ENCODE measurements at places on chromosomes 13 and 19.

DNA sequence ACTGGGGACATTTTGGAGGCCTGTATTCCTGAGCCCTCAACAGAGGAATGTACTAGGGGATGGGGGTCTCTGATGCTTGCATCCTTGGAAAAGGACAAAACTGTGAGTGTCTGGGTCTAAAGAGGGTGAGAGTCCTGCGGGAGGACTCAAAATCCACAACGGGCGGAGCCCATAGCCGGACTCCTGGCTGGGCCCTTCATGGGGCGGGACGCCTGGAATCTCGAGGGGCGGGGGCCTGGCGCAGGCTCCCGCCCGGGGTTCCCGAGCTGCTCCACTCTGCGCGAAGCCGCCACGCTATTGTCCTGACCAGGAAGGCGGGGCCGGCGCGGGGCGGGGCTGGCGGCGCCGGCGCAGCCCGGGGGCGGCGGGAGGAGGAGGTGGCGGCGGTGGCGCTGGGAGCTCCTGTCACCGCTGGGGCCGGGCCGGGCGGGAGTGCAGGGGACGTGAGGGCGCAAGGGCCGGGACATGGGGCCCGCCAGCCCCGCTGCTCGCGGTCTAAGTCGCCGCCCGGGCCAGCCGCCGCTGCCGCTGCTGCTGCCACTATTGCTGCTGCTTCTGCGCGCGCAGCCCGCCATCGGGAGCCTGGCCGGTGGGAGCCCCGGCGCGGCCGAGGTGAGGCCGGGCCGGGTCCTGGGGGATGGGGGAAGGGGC, at the start of gene APLP1:
APLP1 (plus strand) TSS at position 403 of the 651 bp plus-strand sequence; CDS start at position 466, 63 bp downstream.
- DNase-seq, result peak; percentile 61

DNA sequence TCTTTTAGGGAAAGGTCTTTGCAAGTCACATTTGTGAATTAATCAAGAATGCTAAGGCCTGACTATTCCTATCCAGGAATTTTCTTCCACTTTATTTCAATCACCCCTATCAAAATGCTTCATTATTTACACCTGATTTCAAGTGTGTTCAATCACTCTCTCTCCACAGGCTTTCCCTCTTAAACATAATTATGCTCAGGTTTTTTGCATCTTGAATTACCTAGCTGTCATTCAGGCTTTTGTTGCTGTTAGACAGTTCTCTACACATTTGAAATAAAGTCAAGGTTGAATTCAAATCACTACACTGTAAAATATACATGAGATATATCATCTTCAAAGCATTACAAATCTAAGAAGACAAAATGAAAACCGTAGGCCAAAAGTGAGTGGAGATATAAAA, 941.3 kb upstream of the SLITRK1 start:
- DNase-seq, result no peak

GRCh38 chr13:39881887-39882286, 226.4 kb downstream of the COG6 start:
- DNase-seq, result no peak

DNA sequence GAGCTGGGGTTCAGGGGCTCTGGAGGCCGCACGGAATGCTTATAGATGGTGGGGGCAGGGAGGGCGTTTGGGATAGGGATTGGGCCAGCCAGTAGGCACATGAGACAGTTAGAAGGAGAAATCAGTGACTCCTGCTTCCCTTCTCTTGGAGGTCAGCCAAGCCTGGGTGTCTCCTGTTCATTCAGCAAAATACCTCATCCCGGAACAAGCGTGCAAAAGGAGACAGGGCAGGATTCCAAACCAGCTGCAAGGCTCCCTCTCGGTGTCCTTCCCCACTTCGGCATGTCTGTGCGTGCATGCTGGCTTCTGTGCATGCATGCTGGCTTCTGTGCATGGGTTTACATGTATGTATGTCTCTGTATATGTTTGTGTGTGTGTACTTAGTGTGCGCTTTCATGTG, 37.3 kb upstream of the PEPD start:
- peak; percentile 79 for DNase-seq

DNA sequence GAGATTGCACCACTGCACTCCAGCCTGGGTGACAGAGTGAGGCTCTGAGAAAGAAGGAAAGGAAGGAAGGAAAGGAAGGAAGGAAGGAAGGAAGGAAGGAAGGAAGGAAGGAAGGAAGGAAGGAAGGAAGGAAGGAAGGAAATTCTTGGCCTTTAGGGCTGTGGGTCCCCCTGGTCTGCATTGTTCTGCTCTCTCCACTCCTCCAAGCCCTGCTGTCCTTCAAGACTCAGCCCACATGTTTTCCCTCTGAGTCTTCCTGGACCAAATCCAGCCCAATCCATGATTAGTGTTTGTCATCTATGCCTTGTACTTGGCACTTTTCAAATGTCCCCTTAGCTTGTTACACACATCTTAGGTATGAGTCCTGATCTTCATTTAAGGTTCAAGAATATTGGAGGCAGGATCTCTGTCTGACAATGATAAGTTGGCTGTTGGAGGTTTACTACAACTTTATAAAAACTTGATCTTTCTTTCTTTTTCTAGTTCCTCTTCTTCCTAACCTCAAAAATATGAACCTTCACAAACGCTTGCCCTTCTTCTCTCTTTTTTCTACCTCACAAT, 48.8 kb upstream of the INTS6 start:
- DNase-seq, result no peak

- no peak for DNase-seq
Measured at GRCh38 chr13:111322916-111323331, 2.5 kb downstream of the TEX29 start.

- no peak for DNase-seq
Measured at GRCh38 chr19:17743874-17744580, 7.2 kb upstream of the FCHO1 start.

- peak; percentile 89 for DNase-seq
Measured at GRCh38 chr13:99916366-99917103, 55.0 kb downstream of the ZIC5 start.

DNA sequence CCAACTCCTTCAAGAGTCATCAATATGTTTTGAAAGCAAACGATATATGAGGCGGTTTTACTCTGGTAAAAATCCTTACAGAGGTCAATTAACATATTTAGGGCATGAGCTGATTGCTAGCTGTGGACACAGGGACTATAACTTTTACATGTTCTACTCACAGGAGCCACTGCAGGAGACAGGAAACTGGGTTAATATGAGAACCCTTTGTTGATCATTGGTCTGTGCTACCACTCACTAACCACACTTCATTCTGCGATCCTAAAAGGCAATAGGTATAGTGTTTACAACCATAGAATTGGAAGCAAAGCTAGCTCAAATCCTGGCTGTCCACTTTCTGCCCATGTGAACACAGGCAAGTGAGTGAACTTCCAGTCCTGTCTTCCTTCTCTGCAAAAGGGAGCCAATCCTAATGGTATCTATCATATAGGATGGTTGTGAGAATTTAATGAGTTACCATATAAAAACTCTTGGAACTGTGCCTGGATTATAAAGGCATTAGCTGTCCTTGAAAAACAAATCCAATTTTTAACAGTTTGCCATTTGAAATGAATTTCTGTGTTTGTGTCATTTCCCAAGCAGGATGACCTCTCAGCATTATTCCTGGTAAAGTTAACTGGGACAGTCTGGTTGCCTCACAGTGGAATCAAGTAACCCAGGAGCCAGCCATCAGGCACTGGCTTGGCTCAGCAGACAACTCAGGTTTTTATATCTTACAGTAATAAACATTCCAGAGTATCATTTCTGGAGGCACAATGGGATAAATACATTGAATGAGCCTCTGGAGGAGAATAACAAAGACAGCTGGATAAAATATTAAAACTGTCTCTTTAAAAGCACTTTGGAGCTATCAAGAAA, 29.8 kb upstream of the RAP2A start:
- no peak for DNase-seq

- DNase-seq, result peak; percentile 50
Measured at GRCh38 chr13:62320129-62321108, 904.8 kb upstream of the PCDH20 start.

GRCh38 chr13:45852494-45852893, 941 bp upstream of the SIAH3 start:
- DNase-seq, result no peak

DNA sequence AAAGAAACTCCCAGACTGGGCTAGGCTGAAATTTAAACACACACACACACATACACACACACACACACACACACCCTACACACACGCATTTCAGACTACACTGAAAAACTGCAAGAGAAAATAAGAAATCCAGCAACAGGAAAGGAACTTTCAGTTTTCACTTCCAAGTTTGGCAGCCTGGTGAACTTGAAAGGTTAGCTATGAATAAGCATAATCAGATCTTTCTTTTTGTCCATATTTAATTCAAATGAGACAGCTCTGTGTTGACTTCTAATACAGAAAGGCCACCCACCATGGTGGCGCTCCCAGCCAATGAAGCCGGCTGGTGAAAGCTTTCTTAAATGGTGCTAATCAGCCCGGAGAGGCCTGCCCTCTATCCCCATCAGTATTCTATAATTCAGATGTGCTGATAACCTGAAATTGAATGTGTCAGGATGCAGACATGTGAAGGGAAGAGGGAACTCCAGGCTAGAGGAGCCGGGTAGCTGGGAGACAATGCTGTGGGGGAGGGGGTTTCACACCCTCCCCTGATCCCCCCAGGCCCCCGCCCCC, 108.3 kb upstream of the ZNF536 start:
- no peak for DNase-seq

DNA sequence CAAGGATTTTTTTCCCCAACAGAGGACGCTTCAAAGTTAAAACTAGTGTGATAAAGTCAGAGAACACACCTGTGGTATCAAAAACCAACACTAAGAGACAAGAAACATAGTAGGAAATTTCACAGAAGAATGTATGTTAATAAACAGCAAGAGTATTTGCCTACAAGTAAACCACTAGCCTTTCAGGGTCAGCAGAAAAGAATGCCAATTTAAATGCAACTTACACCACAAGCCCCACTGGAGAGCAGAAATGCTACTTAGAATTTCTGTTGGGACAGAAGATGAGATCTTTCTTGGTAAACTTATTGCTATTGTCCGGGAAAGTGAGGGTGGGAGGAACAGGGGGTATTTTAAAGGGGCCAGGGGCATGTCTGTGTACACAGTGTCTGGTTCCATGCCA, 68.6 kb downstream of the STK24 start:
- no peak for DNase-seq

DNA sequence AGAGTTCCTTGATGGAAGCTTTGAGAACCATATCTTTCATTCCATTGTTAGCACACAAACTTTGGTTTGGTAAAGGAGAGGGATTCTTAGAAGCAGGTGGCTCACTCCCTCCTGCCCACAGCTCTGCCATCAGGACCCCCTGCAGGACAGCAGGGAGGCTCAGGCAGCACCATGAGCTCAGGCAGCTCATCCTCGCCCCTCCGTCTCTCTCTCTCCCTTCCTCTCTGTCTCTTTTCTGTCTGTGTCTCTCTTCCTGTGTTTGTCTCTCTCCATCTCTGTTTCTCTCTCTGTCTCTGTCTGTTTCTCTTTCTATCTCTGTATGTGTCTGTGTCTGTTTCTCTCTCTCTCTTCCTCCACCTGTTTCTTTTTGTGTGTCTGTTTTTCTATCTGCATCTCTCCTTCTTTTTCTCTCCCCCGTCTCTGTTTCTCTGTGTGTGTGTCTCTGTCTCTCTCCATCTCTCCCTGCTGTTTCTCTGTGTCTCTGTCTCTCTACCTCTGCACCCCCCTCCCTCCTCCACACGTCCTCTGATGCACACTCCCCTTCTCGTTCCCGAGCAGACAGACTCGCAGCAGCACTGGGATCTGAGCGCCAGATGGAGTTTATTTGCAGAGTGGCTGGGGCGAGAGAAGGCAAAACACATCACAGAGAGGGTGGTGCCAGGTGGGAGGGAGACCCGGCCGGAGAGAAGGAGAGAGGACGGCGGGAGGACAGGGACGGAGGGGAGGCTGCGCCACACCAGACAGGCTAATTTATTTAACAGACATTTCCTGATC, 8.7 kb downstream of the SBK2 start:
- DNase-seq, result peak; percentile 98

DNA sequence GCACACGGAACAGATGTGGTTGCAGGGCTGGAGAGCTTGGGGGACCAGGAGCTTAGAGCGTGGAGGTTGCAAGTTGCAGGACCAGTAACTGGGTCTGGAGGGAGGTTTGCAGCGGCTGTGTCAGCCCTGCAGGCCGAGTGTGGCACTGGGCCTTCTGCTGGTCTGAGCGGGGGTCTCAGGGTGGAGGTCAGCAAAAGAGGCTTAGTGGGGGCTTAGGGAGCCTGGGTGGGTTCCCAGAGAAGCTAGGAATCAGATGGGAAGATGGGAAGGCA, 5.8 kb upstream of the HCN2 start:
- DNase-seq, result no peak

DNA sequence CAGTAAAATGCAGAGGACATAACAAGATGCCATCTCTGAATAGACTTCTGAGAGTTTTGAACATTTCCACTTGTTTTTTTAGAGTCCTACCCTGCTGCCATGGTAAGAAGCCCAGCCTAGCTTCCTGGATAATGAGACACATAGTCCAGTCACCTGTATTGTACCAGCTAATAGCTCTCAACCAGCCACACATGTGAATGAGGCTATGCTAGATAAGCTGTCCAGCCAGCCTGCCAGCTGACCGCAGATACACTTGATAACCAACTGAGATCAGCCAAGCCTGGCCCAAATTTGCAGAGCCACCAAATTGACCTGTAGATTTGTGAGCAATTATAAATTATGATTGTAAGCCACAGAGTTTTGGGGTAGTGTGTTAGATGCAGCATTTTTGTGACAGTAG, 10.7 kb downstream of the RFXAP start:
- no peak for DNase-seq

DNA sequence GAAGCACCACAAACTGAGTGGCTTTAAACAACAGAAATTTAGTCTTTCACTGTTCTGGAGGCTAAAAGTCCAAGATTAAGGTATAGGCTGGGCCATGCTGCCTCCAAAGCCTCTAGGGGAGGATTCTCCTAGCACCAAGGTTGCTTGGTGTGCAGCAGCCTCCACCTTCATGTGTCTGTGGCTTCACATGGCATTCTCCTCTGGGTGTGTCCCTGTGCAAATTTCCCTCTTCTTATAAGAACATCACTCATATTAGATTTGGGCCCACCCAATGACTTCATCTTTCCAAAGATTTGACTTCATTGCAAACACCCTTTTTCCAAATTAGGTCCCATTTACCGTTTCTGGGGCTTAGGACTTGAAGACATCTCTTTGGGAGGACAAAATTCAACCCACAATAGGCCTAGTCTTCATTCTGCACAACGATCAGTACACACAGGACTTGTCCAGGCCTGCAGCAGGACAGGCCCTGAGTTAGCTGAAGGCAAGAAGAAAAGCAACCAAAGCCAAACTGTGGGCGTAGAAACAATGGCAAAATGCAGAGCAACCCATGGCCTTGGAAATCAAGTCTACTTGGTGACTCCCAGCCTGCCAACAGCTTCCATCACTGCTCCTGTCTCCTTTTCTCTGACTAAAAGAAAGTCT, 521.2 kb upstream of the NBEA start:
- no peak for DNase-seq

- DNase-seq, result no peak
Measured at GRCh38 chr19:21432590-21432989, 35.7 kb downstream of the ZNF493 start.

- no peak for DNase-seq
Measured at GRCh38 chr19:8438236-8438635, 6.5 kb upstream of the HNRNPM start.

DNA sequence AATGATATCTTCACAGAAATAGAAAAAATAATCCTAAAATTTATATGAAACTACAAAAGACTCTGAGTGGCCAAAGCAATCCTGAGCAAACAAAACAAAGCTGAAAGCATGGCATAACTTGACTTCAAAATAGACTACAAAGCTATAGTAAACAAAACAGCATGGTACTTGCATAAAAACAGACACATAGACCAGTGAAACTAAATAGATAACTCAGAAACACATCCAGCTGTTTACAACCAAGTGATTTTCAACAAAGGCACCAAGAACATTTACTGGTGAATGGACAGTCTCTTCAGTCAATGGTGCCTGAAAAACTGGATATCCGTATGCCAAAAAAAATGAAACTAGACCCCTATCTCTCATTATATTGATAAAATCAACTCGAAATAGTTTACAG, 25.2 kb downstream of the SCGB2B2 start:
- DNase-seq, result no peak
